ENCODE measurements at places on chromosomes 2 and 18. TPM values are rescaled to one million over a fixed set of nuclear protein-coding genes. Genes with fewer than 3 reads are reported as not detected.

The DES gene
- 69.3 TPM for total RNA-seq

The VWA3B gene
- total RNA-seq, result 0.26 TPM

The SERPINB10 gene
- not detected for total RNA-seq

The CCDC85A gene
- total RNA-seq, result not detected

The LOXHD1 gene
- not detected for total RNA-seq

The SERPINB12 gene
- not detected for total RNA-seq

The CSRNP3 gene
- 0.66 TPM for total RNA-seq

The MALL gene
- 3.1 TPM for total RNA-seq

The RNMT gene
- total RNA-seq, result 17.2 TPM

The C2orf72 gene
- 0.33 TPM for total RNA-seq

The GALNT3 gene
- total RNA-seq, result 0.66 TPM

Measured in fibroblast of lung (primary cell).